ENCODE measurements at places on chromosomes 13 and 19. TPM values are rescaled to one million over a fixed set of nuclear protein-coding genes. Genes with fewer than 3 reads are reported as not detected.
A peak's percentile ranks its signal among the peaks of the same experiment; 100 is the strongest.

DNA sequence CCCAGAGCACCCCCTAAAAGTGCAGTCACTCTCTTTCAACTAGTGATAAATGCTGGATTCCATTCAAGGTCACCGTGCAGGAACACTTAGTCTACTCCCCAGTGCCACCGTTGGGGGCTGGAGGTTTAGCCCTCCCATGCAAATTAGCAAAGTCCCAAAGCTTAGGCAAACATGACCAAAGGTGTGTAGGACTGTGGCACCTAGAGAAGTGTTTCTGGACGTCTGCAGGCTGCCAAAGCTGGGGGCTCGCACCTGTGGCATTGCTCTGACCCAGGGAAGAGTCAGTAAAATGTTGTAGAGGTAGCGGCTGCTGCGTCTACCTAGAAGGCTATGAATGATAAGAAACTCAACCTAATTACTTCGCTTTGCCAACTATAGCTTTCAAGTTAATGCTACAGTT is 13.9 kb downstream of the COL4A1 start:
- H3K36me3 ChIP-seq: no peaks in the 10 kb centered on the region
- no peaks in the 10 kb centered on the region for H3K27me3 ChIP-seq

GRCh38 chr19:29509456-29509855 is 16.3 kb upstream of the VSTM2B start:
- peaks cover 22% of the 10 kb centered on the region for H3K27me3 ChIP-seq
- no peak overlapping the region for H3K4me3 ChIP-seq
- no peaks in the 10 kb centered on the region for H3K36me3 ChIP-seq
- no peak overlapping the region for H3K27ac ChIP-seq

DNA sequence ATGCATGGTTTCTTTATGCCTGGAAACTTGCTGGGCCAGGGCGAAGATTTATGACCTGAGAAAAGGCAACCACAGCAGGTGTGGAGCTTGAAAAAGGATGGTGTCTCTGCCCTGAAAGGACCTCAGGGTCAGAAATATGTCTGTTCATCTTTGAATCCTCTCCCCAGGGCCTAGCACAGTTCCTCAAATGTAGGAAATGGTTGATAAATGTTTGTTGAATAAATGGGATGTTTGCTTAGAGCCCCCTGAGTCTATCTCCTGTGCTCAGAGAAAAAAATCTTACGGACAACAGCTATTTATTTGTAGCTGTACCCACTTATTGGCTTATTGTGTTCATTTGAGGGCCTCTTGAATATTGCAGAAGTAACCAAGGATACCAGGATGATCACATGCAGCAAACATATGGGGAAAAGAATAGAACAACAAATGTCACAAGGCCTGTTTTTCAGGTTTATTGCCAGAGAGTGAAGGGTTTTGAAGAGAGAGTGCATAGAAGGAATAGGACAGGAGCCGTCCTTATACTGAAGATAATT is 114.5 kb downstream of the KLF5 start:
- H3K27ac ChIP-seq: no peak overlapping the region
- no peak overlapping the region for H3K4me3 ChIP-seq
- DNase-seq: no peak
- H3K27me3 ChIP-seq: no peaks in the 10 kb centered on the region

GRCh38 chr19:13163609-13164342 is 13.6 kb downstream of the IER2 start:
- peak overlapping the region; percentile 47 for H3K4me3 ChIP-seq
- peak; percentile 90 for DNase-seq
- H3K36me3 ChIP-seq: no peaks in the 10 kb centered on the region

GRCh38 chr13:97387485-97387839 is 46.5 kb upstream of the RAP2A start:
- no peak for DNase-seq
- H3K4me3 ChIP-seq: no peak overlapping the region
- no peaks in the 10 kb centered on the region for H3K27me3 ChIP-seq
- H3K36me3 ChIP-seq: no peaks in the 10 kb centered on the region
- H3K4me1 ChIP-seq: peaks cover 50% of the 10 kb centered on the region

DNA sequence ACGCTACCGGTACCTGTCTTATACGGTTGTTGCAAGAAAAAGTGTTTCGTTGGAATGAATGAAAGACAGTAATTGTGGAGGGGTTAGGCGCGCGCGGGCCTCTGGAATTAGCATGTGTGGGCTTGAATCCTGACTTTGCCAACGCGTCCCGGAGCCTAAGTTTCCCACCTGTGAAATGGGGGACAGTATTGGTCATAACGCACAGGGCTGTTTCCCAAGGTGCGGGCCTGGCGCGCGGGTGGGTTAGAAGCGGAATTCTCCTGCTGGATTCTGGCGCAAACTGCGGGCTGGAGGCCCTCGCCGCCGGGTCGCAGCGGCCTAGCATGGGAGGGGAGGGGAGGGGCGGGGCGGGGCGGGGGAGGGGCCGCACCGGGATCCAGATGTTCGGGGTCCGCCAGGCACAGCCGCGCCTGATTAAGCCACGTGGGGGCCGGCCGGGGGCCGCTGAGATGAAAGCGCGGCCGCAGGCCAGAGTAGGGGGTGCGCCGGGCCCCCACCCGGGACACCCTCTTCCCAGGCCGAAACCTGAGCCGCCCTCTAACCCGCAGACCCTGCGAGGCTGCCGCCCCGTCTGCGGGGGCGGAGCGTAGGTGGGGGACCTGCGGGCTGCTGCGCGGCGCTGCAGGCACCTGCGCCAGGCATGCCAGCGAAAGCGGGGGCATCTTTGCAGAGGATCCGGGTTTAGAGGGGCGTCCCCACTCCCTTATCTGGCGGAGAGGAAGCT is 1.2 kb upstream of the TMEM59L start:
- H3K36me3 ChIP-seq: no peaks in the 10 kb centered on the region
- no peak for DNase-seq
- no peak overlapping the region for H3K27ac ChIP-seq
- H3K4me3 ChIP-seq: peak overlapping the region; percentile 59

DNA sequence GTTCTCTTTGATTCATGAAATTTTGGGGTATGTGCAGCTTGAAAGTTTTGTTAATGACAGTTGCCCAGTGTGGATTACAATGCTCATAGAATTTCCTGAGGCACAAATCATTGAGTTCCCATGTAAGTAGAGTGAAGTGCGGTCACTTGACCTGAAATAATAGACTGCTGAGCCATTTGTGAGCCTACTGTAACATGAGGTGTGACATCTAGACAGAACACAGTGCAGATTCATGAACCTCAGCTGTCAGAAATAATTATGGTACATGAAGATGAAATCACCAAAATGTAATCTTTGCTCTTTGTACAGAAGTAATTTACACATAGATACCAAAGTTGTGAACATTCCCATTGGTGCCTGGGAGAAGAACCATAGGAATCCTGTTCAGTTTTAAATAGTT is 84.6 kb downstream of the DHRS12 start:
- no peak overlapping the region for H3K4me3 ChIP-seq
- H3K36me3 ChIP-seq: no peaks in the 10 kb centered on the region
- H3K27me3 ChIP-seq: no peaks in the 10 kb centered on the region
- no peak overlapping the region for H3K27ac ChIP-seq
- H3K4me1 ChIP-seq: no peaks in the 10 kb centered on the region
- DNase-seq: no peak

DNA sequence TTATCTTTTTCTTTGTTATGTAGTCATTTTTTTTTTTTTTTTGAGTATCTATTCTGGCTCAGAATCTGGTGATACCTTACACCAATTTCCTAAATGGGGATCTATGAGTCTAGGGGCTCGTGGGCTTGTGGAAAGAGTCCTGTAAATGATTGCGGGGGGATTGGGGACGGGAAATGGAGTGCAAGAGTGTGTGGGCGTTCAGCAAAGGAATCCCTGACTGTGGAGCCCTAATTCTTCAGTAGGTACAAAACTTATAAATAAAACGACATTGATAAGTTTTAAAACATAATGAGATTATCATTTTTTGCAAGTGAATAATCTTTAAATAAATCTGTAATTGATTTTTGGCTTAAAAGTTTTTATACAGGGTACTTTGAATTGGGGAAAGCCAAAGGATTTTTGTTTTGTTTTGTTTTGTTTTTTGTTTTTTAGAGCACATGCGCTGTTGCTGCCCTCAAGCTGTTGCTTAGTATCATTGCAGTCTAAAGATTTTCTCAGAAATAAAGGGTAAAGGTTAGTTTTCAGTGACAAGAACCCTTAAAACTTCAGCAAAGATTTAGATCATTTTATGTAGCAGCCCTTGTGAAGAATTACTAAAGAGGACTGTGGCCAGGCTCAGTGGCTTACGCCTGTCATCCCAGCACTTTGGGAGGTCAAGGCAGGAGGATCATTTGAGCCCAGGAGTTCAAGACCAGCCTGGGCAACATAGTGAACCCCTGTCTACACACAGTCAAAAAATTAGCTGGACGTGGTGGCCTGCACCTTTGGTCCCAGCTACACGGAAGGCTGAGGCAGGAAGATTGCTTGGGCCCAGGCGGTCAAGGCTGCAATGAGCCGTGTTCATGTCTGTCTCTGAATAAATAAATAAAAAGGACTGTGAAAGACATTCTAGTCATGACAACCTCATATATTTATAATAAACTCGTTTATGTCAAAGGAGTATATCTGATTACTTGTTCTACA is 1.7 kb downstream of the ERCC5 start:
- peaks cover 2% of the 10 kb centered on the region for H3K36me3 ChIP-seq
- H3K27me3 ChIP-seq: no peaks in the 10 kb centered on the region

GRCh38 chr19:12465211-12465610 is 19.4 kb downstream of the ZNF709 start:
- DNase-seq: no peak
- H3K27me3 ChIP-seq: no peaks in the 10 kb centered on the region
- peaks cover 22% of the 10 kb centered on the region for H3K36me3 ChIP-seq
- H3K4me1 ChIP-seq: no peaks in the 10 kb centered on the region
- H3K4me3 ChIP-seq: no peak overlapping the region
- H3K27ac ChIP-seq: no peak overlapping the region

GRCh38 chr13:83024955-83025594 is 857.2 kb downstream of the SLITRK1 start:
- H3K36me3 ChIP-seq: no peaks in the 10 kb centered on the region
- H3K27ac ChIP-seq: no peak overlapping the region
- DNase-seq: no peak

DNA sequence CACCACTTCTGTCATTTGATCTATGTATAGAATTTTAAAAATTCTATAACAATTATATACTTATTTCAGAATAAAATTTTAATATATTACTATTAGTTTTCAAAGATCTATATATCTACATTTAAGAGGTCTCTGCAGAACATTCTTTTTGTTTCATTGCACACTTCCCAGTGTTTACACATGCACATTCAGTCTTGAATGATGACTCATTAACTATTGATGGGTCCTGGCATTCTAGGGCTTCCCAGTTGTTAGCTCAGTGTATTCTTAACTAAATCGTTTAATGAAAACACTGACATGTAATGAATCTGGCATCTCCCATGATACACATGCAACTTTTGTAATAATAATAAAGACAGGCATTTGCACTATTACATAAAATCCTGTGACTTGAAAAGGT is 324.6 kb downstream of the KLF12 start:
- no peaks in the 10 kb centered on the region for H3K27me3 ChIP-seq
- H3K4me3 ChIP-seq: no peak overlapping the region
- no peak overlapping the region for H3K27ac ChIP-seq
- DNase-seq: no peak

- no peaks in the 10 kb centered on the region for H3K4me1 ChIP-seq
- H3K27ac ChIP-seq: no peak overlapping the region
- peaks cover 25% of the 10 kb centered on the region for H3K27me3 ChIP-seq
- no peaks in the 10 kb centered on the region for H3K36me3 ChIP-seq
Measured at GRCh38 chr19:17676295-17676694, 11.9 kb downstream of the UNC13A start.

DNA sequence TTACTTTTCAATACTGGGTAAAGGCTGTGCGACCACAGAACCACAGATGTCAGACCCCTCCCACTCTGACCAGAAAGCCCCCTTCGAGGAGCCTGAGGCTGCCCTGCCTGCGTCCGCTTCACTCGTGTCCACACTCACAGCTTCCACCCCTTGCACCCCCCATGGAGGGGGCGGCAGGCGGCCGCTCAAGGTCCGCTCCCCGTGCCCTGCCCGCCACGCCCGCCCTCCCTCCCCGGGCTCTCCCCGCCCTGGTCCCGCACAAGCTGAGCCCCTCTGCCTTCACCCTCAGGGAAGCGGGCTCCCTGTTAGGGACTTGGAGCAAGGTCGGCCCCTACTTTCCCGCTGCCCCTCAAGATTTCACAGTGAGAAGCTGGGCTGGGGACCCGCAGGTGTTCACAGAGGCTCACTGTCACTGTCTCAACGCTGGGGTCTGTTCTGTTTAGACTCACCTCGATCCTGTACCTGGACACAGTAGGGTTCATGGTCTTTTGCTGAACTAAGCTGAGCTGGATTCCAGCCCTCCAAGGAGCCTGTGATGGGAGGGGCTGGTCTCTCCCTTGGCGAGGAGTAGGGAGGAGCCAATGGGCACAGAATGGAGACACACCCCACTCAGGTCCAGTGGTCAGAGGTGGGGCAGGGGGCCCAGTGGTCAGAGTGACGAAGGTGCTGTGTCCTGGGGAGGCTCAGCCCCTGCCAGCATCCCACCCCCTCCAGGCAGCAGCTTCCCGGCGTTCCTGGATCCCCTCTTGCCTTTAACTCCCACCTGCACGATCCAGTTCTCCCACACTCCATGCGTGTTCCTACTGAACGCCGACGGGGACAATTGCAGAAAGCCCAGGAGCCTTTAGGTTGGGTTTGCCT is 69.5 kb downstream of the SPACA7 start:
- H3K36me3 ChIP-seq: no peaks in the 10 kb centered on the region
- no peak overlapping the region for H3K4me3 ChIP-seq
- peak; percentile 51 for DNase-seq
- no peaks in the 10 kb centered on the region for H3K4me1 ChIP-seq

- H3K4me1 ChIP-seq: peaks cover 11% of the 10 kb centered on the region
- H3K4me3 ChIP-seq: no peak overlapping the region
- peaks cover 1% of the 10 kb centered on the region for H3K36me3 ChIP-seq
Measured at GRCh38 chr13:51444922-51445321, 7.9 kb downstream of the INTS6 start.

ZNF723 gene
- total RNA-seq: not detected

CPB2 gene
- total RNA-seq: not detected

ASPDH gene
- not detected for total RNA-seq

PSG5 gene
- not detected for total RNA-seq

ACTN4 gene
- 253 TPM for total RNA-seq

LRP3 gene
- 20.9 TPM for total RNA-seq

ACP4 gene
- not detected for total RNA-seq

APOC4 gene
- total RNA-seq: not detected

ZNF491 gene
- total RNA-seq: 3.6 TPM

ARHGEF7 gene
- 41.0 TPM for total RNA-seq
